ENCODE measurements at places on chromosomes 5 and 9.
A peak's percentile ranks its signal among the peaks of the same experiment; 100 is the strongest.

GRCh38 chr5:39109606-39110005, 35.4 kb upstream of the RICTOR start:
- no peak for DNase-seq

- no peak for DNase-seq
Measured at GRCh38 chr9:34185778-34186551, 7.1 kb downstream of the UBAP1 start.

GRCh38 chr5:174284873-174285272, 239.4 kb downstream of the NSG2 start:
- no peak for DNase-seq

- DNase-seq = no peak
Measured at GRCh38 chr9:94819161-94819687, 92.7 kb downstream of the AOPEP start.

DNA sequence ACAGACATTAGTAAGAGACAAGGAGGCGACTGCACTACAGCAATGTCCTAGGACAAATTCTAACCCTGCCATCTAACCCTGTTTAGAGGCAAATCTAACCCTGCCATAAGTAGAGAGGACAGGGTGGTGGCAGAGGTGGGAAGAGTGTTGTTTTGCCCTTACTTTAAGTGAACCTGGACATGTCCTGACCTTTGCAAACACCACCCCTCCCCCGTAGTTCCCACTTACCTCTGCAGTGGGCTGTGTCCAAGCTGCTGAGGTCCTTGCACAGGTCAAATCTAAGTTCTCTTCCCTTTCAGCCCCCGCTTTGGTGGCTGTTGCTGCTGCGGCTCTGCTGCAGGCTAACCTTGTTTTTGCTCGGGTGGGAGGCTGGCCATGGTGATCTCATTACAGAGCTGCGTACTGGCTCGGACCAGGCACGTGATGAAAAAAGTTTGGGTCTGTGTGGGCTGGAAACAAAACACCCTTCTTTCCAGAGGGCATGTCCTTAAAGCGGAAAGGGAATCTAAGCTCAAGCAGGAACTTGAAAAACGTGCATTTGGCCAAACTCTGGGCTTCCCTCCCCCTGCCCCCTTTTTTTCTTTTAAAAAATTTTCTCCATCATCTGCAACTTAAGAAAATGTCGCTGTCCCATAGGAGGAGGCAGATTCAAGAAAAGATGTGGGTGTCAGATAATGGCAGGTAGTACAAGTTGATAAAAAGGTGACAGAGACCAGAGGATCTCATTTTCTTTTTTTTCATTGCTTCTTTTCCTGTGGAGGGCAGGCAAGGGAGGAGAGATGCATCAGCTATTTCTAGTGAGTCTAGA, at the start of gene FAXDC2:
Gene FAXDC2, minus strand, starts transcription at position 349 of the 808 bp plus-strand sequence. CDS start 12,425 bp downstream, outside the sequence.
- DNase-seq = peak; percentile 44

DNA sequence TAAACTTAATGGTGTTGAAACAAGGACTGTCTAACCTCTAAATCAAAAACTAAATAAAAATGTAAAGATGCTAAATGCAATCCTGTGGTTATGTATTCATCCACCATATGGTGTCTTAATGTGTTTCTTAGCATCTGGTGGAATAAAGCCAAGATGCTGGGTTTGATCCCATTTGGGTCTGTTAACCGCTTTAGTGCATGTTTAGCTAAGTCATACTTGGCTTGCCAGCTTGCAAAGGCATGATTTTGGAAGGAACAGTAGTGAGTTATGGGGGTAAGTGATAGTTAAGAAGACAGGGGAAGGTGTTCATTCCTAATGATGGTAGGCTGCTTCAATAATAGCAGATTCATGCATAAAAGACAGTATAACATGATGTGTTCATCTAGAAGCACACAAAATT, 139.0 kb upstream of the SLC27A6 start:
- DNase-seq = peak; percentile 86

DNA sequence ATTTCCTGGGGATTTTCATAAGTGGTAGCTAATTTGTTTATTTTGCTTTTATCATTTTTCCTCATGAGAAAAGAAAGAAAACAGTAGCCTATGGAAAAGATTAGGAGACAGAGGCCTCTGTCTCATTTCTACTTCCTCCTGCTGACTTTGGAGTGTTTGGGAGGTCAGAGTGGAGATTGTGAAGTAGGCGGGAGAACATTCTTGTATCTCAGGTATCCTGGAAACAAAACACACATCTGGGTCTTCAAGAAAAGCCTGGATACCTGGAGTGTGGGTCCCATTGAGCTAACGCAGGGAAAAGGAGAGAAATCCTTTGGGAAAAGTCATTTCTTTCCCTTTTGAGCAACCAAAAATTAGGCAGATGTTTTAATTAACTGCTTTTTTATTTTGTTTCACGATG, 161.5 kb upstream of the DMAC1 start:
- no peak for DNase-seq

- no peak for DNase-seq
Measured at GRCh38 chr5:43608406-43608805, 5.4 kb downstream of the NNT start.

- DNase-seq = peak; percentile 14
Measured at GRCh38 chr9:95383185-95383676, 65.7 kb upstream of the FANCC start.

GRCh38 chr5:89216606-89217005, 333.6 kb upstream of the MEF2C start:
- DNase-seq = no peak

- DNase-seq = no peak
Measured at GRCh38 chr5:10578293-10578665, 14.4 kb downstream of the ANKRD33B start.

GRCh38 chr5:59001716-59002115, 418.8 kb downstream of the RAB3C start:
- DNase-seq = no peak

DNA sequence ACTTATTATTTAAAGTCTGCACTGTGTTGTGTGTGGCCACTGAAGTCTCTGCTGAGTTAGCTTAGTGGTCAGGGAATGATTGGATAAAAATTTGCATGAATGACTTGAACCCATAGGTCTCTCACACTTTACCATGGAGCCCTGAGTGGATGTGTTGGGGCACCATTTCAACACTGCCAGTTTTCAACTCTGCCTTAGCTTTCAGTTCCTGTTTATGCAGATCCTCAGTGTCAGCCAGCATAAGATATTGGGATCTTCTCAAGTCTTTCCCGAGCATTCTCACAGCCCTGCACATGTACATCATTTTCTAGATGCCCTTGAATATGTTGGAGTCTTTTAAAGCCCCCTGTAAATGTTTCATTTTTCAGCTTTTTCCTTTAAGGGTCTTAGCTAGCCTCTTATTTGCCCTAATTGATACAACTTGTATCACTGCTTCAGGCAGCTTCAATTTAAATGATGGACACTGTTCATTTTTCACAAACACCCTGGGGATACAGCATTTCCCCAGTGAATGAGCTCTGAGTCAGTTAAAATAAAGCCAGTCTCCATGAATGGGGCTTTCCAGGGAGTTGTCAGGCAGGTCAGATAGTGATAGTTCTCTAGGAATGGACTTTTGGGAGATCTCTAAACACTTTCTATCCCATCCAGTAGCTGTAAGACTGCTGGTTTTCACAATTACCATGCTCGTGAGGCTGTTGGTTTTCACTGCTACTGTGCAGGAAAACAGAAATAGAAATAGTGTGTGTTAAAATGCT, 211.9 kb upstream of the PAPPA start:
- no peak for DNase-seq

DNA sequence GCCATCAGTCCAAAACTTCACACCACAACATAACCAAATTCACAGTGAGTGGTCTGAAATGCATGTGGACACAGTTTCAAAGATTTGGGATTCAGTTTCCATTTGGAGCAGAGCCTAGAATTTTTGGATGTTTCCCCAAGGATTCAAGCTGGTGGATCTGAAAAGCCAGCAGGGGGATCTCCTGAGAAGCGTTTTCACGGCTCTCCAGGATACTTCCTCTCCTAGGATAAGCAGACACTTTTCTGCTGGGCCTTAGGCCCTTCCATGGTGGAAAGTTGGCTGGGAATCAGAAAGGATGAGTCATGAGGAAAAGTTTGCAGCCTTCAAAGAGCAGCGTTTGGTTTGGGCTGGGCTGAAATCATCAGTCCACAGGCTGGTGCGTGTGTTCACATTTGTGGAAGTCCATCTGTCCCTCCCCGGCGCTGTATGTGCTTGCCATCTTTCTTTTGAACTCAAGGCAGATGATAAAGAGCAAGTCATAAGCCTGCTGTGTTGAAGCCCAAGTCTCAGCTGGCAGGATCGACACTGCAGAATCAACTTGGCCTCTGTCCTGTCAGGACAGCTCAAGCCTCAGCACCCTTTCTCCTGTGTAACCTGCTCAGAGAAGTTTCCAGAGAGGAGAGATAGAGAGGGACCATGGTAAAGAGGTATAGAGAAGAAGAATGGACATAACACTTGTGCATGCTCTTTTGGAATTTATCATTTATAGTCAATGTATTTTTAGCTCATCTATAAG, 152.6 kb upstream of the MSX2 start:
- no peak for DNase-seq

GRCh38 chr5:136016945-136017530, 11.8 kb upstream of the TGFBI start:
- no peak for DNase-seq

DNA sequence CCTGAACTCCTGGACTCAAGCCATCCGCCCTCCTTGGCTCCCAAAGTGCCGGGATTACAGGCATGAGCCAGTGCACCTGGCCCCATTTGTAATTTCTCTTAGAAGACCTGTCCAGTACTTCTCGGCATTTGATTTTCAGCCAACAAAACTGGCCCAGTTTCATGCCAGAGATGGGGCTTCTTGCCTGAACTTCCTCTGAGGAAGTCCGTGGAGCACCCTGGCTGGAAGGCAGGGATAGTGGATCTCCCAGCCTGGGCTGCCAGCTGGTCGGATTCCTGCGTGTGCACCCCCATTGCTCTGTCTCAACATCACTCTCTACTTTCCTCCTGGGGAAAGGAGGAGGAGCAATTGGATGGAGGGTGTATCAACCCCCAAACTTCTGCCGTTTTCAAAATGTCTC, 39.0 kb downstream of the FAM78A start:
- no peak for DNase-seq

- no peak for DNase-seq
Measured at GRCh38 chr9:11128156-11128555, 515.4 kb upstream of the PTPRD start.

DNA sequence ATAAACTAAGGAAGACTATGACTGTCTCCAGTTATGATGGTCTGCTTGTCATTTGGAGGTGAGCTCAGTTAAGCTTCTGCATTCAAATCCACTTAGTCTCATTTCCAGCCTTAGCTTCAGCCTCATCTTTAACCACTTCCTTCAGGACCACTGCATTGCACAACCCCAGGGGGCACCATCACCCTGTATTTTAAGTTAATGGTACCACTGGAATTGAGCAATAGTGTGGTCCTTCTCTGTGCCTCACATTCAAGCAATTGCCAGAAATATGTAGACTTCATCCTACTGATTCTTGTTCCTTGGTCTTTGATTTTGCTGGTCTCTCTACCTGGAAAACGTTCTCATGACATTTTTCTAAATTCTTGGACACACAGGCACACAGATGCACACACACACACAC, 131.5 kb upstream of the PTPN3 start:
- DNase-seq = no peak

DNA sequence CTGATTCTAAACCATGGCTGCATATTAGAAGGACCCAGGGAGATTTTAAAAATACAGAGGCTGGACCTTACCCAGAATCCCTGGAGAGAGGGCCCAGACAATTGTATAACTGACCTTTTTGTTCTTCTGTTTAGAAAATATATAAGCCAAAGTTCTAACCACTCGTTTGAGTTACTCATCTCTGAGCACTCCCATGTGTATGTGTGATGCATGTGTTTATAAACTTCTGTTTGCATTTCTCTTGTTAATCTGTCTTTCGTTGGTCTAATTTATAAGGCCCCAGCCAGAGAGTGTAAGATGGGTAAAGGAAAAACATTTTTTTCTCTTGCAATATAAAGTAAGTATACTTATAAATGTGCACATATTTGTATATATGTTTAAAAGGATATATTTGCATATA, 443.9 kb downstream of the ZNF608 start:
- DNase-seq = no peak

DNA sequence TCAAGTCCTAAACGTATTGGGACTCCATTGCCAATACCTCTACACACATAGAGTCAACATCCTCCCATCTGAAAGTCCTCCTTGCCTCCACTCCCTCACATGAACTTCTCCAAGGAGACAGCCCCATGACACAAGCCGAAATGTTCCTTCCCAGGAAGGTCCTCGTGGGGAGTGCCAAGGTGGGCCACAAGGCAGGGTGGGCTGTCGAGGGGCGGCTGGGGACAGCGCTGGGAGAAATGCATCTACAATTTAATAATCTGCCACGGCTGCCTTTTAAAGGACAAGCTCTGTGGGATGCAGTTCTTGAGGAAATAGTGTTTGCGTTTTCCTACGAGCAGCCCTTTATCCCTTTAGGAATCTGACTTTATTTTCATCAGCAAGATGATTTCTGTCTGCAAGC, 138.7 kb downstream of the GABBR2 start:
- DNase-seq = no peak

DNA sequence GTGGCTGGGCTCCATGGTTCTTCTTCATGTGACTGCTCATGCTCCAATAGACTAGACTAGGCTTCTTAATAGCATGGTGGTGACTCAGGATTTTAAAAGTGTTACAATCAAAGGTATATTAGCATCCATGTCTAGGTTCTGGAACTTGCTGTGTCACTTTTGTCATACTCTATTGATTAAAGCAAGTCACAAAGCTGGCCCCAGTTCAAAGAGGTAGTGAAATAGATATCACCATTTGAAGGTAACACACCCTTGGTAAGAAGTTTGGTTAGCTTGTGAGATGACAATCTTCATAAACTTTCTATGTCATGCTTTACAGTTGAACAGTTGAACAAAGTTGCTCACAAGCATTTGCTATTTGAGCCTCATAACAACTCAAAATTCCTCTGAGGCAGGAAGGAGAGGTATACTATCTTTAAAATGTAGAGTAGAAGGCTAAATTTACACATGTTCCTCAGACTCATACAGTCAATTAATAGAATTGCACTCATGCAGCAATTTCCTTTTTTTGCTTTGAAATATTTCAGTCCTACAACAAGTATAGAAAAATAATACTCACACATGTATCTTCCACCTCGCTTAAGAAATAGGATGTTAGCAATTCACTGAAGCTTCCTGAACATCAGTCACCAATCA, 56.8 kb upstream of the TMEM252 start:
- no peak for DNase-seq

GRCh38 chr9:130298662-130299279, 33.2 kb downstream of the HMCN2 start:
- DNase-seq = no peak

GRCh38 chr9:129021091-129021490, 7.0 kb downstream of the SH3GLB2 start:
- no peak for DNase-seq

GRCh38 chr5:14532180-14532579, 49.4 kb upstream of the OTULINL start:
- DNase-seq = no peak

DNA sequence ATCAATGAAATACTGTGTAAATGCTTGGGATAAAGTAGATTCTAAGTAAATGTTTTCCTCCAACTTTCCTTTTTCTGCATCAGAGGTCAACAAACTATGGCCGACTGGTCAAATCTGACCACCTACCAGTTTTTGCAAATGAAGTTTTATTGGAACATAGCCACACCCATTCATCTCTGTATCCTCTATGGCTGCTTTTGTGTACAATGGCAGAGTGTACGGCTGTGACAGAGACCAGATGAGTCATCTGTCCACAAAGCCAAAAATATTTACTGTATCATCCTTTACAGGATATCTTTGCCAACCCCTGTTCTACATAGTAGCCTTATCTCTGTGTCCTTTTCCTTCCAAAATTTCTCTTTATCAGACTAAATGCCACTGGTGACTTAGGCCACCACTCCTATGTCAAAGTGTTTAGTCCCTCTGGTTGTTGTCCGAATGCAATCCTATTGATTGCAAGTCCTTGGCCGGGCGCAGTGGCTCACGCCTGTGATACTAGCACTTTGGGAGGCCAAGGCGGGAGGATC, 218.4 kb upstream of the KLF4 start:
- DNase-seq = no peak
